ENCODE measurements at places on chromosomes 13 and 19. TPM values are rescaled to one million over a fixed set of nuclear protein-coding genes. Genes with fewer than 3 reads are reported as not detected.

Gene GMIP
- 22.5 TPM for total RNA-seq

Gene VSTM1
- not detected for total RNA-seq

Gene FARP1
- 83.7 TPM for total RNA-seq

Gene SMIM44
- total RNA-seq: not detected

DNA sequence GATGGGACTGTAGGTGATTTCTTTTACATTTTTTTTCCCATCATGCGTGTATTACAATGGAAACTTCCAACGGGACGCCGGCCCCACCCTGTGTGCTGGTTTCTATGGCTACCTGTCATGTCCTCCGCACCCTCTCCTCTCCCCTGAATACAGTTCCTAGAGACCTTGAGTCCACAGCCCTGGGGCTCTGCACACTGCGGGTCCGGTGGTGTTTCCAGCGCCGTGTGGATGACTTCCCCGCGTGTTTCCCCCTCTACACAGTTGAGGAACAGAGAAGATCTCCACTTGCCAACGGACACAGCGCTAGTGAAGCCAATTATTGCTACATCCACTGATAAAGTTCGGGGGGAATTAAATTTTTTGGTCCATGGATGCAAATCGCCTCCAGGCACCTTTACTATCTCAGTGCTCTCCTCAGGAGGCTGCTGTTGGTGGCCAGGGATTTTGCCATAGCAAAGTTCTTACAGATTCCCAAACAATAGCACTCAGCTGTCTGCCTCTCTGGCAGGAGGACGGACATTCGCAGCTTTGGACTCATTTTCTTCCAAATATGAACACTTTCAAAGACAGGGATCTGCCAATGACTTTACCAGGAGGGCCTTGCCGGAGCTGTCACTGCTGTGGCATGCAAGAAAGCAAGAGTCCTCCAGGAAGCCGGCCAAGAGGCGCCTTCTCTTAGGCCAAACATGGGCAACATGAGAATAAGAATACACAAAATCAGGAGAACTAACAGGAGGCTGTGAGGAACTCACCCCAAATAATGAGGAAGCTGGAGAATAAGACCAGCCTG, 39.3 kb upstream of the GAS6 start:
- no peak for DNase-seq

DNA sequence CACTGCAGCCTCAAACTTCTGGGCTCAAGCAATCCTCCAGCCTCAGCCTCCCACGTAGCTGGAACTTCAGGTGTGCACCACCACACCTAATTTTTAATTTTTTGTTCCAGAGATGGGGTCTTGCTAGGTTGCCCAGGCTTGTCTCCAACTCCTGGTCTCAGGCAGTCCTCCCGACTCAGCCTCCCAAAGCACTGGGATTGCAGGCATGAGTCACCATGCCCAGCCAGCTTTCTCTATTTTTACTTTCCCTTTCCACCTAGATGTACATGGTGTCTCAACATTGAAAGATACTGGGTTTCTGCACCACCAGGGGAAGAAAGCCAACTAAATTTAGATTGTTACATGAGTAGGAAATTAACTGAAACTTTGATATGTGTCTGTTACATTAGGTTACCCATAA, 13.8 kb upstream of the ZNF846 start:
- no peak for DNase-seq

- no peak for DNase-seq
These were observed at the start of gene BST2 for GRCh38 chr19:17405250-17406045. Gene BST2 (minus strand): TSS chr19:17405630. CDS start chr19:17405575, 55 bp downstream.

DNA sequence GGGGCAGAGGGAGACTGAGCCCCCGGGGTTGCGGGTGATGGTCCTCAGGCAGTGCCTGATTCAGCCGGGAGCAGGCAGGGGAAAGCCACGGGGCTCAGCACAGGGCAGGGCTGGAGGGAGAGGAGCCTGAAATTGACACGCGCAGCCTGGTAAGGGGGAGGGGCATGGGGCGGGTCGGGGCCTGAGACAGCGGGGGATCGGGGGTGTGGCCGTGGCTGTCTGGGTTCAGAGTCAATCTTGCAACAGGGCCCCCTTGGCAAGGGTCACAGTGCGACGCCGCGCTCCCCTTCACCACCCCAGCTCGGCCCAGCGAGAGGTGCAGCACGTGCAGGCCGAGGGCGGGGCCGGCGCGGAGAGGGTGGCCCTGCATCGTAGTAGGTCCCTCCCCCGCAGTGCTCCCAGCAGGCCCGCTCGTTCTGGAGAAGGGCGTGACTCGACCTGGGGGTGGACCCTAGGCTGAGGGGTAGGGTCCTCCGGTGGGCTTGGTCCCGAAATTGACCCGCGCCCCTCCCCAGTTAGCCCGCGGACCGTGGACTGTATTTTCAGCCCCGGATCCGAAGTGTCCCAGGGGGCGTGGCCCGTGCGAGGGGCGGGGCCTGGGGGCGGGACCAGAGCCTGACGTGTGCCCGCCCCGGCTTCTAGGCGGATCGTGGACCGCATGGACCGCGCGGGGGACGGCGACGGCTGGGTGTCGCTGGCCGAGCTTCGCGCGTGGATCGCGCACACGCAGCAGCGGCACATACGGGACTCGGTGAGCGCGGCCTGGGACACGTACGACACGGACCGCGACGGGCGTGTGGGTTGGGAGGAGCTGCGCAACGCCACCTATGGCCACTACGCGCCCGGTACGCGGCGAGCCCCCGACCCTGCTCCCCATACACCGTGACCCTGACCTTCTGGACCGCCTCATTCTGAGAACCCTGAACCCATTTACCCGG, 6.0 kb downstream of the RCN3 start:
- no peak for DNase-seq

All from glomerular endothelial cell (primary cell).